ENCODE measurements at places on chromosomes 12 and 14. TPM values are rescaled to one million over a fixed set of nuclear protein-coding genes. Genes with fewer than 3 reads are reported as not detected.

DNA sequence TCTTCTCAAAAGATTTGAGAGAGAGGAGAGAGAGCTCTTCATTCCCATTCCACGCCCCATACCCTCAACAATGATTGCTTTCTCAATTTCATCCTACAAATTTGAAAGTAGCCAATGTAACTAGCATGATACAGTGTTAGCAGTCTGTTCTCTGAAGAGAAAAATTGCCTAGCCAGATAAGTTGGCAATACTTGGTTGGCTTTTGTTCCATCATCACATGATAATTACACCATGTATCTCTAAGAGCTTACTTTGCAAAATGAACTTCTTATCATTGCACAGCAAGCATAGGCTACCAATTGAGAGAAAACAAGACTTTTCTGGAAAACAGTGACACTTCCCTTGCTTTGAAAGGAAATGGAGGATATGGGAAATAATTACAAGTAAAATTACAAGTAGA lies 68.9 kb downstream of the FSCB start:
- no peak overlapping the region for H3K4me3 ChIP-seq
- H3K4me1 ChIP-seq: no peaks in the 10 kb centered on the region
- no peak overlapping the region for H3K27ac ChIP-seq
- H3K27me3 ChIP-seq: no peaks in the 10 kb centered on the region
- no peak for DNase-seq

The ACRBP gene
- 0.21 TPM for polyA plus RNA-seq

The DBX2 gene
- not detected for polyA plus RNA-seq

The PALS1 gene
- polyA plus RNA-seq: 22.8 TPM

- no peak for DNase-seq
- H3K4me3 ChIP-seq: no peak overlapping the region
- no peaks in the 10 kb centered on the region for H3K36me3 ChIP-seq
Observed at GRCh38 chr12:129901254-129901653, 2.6 kb downstream of the TMEM132D start.

DNA sequence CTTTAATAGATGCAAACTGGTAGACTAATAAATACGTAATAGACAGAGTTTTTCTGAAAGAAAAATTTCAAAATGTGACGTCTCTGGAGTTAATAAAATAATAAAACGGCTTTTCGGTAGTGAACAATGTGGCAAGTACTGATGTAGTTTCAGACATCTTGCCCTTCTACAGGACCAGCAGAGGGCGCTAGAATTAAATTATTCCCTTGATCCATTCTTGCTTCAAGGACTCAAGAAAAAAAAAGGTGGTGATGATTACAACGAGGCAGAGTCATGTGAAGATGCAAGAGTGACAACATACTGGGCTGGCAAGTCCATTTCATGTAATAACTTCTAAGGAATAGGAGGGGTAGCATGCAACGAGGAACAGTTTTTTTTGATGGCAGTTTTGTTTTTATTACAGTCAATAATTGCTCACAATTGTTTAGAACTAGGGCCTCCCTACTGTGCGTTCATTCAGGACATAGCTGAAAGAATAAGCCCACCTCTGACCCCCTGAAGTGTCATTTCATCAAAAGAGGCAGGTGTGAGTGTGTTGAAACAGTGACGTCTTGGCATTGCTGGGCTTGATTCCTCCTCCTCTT lies 101.0 kb upstream of the GZMB start:
- H3K4me3 ChIP-seq: no peak overlapping the region
- DNase-seq: peak; percentile 35
- H3K4me1 ChIP-seq: no peaks in the 10 kb centered on the region
- no peaks in the 10 kb centered on the region for H3K27me3 ChIP-seq
- no peaks in the 10 kb centered on the region for H3K36me3 ChIP-seq
- H3K27ac ChIP-seq: no peak overlapping the region

DNA sequence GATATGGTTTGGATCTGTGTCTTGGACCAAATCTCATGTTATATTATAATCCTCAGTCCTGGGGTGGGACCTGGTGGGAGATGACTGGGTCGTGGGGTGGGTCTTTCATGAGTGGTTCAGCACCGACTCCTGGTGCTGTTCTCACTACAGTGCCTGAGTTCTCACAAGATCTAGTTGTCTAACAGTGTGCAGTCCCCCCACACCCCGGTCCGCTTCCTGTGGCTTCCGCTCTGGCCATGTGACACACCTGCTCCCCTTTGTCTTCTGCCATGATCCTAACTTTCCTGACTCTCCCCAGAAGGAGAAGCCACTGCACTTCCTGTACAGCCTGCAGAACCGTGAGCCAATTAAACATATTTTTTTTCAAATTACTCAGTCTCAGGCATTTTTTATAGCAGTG lies 1262.2 kb downstream of the TMEM121 start:
- H3K27me3 ChIP-seq: no peaks in the 10 kb centered on the region
- H3K4me1 ChIP-seq: no peaks in the 10 kb centered on the region
- no peak overlapping the region for H3K27ac ChIP-seq
- no peaks in the 10 kb centered on the region for H3K36me3 ChIP-seq
- DNase-seq: no peak

DNA sequence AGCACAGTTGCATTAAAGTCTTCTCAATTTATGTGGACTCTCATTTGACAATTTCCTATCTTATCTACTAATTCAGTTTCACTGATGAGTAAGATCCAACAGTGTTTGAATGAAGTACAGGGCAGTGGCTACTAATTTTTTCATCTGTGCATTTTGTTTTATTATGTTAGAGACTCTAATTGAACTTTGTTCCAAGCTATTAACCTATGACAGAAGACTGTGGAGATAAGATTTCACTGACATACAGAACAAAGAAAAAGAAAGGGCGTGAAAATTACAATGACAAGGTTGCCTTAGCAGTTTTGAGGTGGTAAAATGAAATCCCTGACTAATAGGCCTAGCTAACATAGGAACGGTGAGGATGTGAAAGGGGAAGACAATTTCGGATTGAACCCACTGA lies 153.2 kb upstream of the SOX5 start:
- no peak for DNase-seq
- no peaks in the 10 kb centered on the region for H3K27me3 ChIP-seq
- no peak overlapping the region for H3K4me3 ChIP-seq
- no peak overlapping the region for H3K27ac ChIP-seq

GRCh38 chr12:114063435-114063834 lies 97.3 kb upstream of the RBM19 start:
- no peak overlapping the region for H3K4me3 ChIP-seq
- no peak for DNase-seq
- H3K4me1 ChIP-seq: no peaks in the 10 kb centered on the region
- H3K36me3 ChIP-seq: no peaks in the 10 kb centered on the region

GRCh38 chr14:104082807-104083206 lies 2.7 kb upstream of the ASPG start:
- H3K4me1 ChIP-seq: no peaks in the 10 kb centered on the region
- no peak for DNase-seq
- no peak overlapping the region for H3K4me3 ChIP-seq
- peaks cover 24% of the 10 kb centered on the region for H3K27me3 ChIP-seq
- no peak overlapping the region for H3K27ac ChIP-seq

DNA sequence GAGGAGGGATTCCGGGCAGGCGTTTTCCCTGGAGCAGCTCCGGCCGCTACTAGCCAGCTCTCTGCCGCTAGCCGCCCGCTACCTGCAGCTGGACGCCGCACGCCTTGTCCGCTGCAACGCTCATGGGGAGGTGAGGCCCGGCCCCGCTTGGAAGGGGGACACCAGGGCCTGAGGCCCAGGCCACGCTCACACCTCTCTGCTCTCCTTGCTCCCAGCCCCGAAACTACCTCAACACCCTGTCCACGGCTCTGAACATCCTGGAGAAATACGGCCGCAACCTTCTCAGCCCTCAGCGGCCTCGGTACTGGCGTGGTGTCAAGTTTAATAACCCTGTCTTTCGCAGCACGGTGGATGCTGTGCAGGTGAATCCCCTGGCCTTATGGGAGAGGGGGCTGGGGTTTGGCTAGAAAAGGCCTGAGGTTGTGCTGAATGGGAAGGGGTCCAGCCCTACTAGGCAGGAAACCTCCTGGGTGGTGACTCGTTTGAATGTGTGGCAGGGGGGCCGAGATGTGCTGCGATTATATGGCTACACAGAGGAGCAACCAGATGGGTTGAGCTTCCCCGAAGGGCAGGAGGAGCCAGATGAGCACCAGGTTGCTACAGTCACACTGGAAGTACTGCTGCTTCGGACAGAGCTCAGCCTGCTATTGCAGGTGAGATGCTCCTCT lies 597 bp downstream of the RNF31 start:
- no peak for DNase-seq
- H3K27me3 ChIP-seq: no peaks in the 10 kb centered on the region
- H3K4me1 ChIP-seq: peaks cover 20% of the 10 kb centered on the region

DNA sequence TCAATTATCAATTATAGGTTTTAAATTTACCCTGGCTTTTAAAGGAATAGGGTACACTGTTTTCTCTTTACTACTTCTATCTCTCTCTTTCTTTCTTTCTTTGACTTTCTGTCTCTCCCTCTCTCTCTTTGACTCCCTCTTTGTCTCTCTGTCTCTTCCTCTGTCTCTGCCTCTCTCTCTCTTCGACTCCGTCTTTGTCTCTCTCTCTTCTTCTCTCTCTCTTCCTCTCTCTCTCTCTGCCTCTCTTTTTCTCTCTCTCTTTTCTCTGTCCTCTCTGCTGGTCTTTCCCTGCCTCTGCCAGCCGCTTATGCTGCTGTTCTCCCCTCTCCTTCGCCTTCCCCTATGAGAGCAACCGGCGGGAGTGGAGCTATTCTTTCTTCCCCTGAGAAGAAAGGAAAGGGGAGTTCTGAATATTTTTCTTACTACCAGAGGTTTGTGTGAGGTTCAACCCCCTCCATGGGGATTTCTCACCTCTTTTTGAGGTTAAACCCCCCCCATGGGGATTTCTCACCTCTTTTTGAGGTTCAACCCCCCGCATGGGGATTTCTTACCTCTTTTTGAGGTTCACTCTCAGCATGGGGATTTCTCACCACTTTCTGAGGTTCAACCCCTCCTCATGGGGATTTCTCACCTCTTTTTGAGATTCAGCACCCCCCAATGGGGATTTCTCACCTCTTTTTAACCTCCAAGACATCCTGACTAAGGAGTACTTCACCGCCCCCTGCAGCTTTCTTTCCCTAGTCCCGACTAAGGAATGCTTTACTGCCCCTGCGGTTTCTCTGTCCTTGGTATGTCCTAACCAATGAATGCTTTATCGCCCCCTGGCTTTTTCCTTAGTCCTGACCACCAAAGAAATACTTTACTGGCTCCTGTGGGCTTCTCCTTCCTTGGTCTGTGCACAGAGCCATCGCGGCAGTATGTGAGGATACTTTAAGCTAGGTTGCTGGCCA lies 27.4 kb upstream of the DDHD1 start:
- H3K4me1 ChIP-seq: no peaks in the 10 kb centered on the region
- no peak overlapping the region for H3K27ac ChIP-seq

The PTPRB gene
- polyA plus RNA-seq: 0.65 TPM

- H3K4me3 ChIP-seq: no peak overlapping the region
- H3K27me3 ChIP-seq: no peaks in the 10 kb centered on the region
Observed at GRCh38 chr12:132833341-132833740, 4.7 kb upstream of the GOLGA3 start.

The INSM2 gene
- not detected for polyA plus RNA-seq

The RIMBP2 gene
- 0.12 TPM for polyA plus RNA-seq

Data from keratinocyte (primary cell).